Activated CD4-positive, alpha-beta memory T cell treated with anti-CD3 and anti-CD28 coated beads for 36 hours (primary cell): ENCODE measurements at places on chromosomes 6 and 20. TPM values are rescaled to one million over a fixed set of nuclear protein-coding genes. Genes with fewer than 3 reads are reported as not detected.

- no peak for DNase-seq
Measured at GRCh38 chr6:77834591-77834996, 181.8 kb downstream of the MEI4 start.

GRCh38 chr6:143842461-143842901 lies 657 bp upstream of the LTV1 start:
- no peak for DNase-seq

DNA sequence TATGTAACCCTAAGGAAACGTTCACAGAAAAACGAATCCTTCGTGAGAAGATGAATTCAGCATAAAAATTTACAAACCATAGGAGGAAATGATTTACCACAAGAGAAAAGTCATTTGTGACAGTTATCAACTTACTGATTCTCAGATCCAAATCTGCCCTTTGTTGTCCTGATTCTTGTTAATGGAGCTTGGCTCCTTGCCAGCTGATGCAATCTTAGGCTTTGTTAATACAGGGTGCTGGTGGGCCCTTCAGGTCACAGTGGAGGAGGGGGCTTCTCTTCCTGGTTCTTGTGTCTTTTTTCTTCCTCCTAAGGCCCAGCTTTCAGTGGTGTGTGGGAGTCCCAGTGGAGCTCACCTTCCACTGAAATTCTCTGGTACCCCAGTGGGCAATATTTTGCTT lies 108.4 kb upstream of the MAP3K7 start:
- DNase-seq: no peak

DNA sequence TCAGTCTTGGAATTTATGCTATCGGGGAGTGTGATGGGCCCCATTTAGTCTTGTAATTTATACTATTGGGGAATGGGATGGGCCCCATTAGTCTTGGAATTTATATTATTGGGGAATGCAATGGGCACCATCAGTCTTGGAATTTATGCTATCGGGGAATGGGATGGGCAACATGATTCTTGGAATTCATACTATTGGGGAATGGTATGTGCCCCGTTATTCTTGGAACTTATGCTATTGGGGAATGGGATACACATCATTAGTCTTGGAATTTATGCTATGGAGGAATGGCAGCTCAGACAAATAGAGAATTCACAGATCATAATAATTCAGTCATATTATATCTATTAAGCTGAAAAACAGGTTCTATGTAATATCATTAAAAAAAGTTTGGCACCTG lies 300.3 kb downstream of the SMOC2 start:
- no peak for DNase-seq

The TPX2 gene
- 149 TPM for total RNA-seq

DNA sequence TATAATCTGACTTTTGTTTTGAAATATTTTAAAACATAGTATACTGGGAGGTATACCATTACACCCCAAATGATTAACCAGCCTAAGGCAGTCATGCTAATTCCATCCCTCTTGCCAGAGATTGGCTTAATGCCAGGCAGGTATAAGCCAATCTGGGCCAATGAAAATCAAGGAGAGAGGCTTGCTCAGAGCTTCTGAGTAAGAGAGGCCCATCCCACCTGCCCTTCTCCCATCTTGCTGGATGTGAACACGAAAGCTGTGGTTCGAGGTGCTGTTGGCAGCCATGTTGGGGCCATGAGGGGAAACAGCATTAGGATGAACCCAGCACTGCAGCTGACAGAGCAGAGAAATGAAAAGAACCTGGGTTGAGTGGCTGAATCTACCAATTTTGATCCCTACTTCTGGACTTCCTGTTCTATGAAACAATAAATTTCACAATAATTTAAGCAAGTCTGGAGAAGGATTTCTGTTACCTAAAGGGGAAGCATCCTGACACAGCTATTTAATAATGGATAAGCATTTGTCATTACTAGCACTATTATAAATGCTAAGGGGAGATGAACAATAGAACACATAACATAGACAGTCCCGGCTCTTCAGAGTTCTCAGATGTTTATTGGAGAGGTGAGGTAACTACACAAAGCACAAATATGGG lies 152.3 kb downstream of the CDC5L start:
- no peak for DNase-seq

GRCh38 chr6:150353445-150353844 lies 15.4 kb upstream of the IYD start:
- no peak for DNase-seq
